C1 segment of cervical spinal cord (tissue), 14 donors: ENCODE measurements at places on chromosomes 1 and 21.

- DNase-seq, result no peak
Measured at GRCh38 chr21:35850029-35850428, 210.3 kb downstream of the SETD4 start.

DNA sequence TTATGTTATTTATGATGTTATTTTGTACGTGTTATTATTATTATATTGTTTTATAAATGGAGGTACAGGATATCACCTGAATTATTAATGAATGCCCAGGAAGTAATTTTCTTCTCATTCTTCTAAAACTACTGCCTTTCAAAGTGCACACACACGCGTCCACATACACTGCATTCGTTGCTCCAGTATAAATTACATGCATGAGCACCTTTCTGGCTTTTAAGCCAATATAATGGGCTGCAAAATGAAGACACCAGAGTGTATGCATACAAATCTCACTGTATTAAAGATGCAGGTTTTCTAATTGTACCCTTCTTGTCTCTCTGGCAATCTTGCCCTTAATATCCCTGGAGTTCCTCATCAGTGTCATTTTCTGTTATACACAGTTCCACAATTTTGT lies 6.9 kb downstream of the RGS4 start:
- DNase-seq, result no peak

DNA sequence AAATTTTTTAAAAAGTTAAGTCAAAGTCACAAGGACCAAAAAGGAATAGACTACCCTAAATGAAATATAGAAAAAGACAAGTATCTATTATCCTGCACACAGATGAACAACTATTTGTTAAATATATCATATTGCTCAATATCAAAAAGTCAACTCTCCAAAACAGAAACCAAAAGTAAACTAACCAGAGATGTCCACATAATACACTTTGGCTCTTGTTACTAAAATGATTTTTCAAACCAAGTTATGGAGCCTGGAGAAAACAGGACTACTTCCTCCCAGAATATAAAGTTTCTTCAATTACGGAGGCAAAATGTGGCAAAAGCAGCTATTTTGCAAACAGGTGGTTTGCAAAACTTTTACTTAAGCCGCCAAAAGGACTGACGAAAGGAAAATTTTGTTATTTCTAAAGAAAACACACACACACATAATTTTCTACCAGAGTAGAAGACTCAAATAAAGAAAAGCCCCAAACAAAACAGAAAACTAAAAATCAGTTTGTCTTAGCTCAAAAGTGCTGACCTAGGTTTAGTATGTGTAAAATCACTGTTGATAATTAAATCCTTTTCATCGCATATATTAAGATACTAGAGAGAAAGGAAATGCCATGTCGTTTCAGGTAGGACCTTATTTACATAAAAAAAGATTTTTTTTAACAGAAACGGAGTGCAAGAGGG lies 1.1 kb downstream of the DPYD start:
- DNase-seq, result no peak

- no peak for DNase-seq
Measured at GRCh38 chr1:54331091-54331772, 75.0 kb downstream of the SSBP3 start.

- no peak for DNase-seq
Measured at GRCh38 chr1:12406211-12407021, 176.6 kb downstream of the VPS13D start.

DNA sequence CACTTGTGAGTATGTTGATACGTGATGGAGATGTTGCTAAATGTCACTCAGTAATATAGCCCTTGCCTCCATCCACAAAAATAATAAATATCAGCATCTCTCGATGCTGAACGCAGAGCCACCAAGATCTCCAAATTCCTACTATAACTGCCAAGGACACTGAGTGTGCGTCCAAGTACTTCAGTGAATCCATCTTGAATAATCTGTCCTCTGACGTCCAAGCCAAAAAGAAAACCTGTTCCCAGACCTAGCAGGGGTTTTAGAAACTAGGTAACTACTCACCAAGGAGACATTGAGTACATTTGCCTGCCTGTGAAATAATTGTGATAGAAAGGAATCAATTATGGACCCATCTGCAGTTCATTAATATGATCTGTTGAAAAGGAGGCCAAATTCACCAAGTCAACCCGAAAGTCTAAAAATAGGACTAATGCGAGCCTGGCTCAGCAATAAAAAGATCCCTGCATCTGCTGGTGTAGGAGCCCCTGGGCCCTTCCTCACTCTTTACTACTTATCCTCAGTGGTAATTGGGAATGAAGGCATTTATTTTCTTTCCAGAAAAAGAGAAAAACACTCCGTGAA lies 226.9 kb upstream of the IRF2BP2 start:
- DNase-seq, result no peak
